ENCODE measurements at places on chromosomes 3 and 15.

DNA sequence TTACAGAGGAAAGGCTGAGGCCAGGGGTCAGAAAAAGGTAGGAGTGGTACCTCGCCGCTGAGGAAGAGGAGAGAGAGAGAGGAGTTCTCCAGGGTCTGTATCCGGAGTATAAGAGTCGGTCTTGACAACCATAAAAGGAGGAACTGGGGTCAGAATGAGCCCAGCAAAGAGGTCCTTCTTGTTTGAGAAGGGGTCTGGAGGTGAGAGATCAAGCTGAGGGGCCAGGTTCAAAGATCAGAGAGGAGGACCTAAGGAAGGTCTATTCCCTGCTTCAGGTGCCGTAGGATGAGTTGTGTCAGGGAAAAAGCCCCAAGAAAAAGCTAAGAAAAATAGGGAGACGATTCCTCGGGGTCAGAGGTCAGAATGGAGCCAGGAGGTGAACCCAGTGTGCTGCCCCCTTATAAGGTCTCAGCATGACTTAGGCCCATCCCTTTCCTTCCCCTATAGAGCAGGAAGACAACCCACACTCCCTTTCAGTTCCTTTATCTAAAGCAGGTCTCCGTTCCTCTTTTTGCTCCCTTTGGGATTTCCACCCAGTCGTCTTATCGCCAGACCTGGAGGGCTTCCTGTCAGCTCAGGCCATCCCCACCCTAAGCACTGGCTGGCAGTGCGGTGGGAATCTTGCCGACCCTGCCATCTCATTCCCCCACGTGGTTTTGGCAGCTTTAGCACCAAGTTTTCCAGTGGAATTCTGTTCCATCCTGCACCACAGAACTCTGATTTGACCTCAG, 651 bp downstream of the MTMR14 start:
- DNase-seq: no peak

DNA sequence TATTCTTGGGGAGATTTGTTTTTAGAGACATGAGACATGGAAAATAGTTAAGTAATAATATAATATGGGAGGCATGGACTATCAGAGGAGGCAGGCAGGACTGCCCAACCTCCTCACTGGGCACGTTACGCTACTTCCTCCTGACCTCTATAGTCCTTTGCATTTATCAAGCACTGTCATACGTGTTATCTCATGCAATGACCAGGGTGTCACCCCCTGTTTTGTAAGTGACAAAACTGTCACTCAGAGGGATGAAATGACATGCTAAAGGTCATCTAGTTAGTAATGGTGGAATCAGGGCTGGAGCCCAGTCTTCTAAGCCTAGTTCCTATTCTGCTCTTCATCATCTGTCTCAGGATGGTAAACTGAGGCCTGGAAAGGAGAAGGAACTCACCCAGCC, 66.7 kb downstream of the ST6GAL1 start:
- DNase-seq: no peak

DNA sequence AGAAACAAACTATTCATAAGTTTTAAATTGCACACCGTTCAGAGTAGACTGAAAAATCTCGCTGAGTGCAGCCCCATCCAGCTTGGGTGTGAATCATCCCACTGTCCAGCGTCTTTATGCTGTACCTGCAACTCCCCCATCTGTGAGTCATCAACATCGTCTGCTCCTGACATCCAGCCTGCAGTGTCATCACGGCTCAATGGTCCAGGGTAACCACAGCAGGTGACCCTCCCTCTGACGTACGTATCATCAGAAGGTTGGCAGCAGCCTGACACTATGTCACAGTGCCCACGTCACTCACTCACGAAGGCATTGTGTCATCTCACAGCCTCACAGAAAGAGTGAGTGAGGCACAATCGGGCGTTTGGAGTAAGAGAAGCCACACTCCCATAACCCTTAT, 65.2 kb downstream of the TPRA1 start:
- no peak for DNase-seq

- no peak for DNase-seq
Measured at GRCh38 chr3:48217449-48217848, 5.8 kb upstream of the CAMP start.

GRCh38 chr3:147945968-147946519, 536.9 kb downstream of the ZIC1 start:
- no peak for DNase-seq

GRCh38 chr3:181698263-181698954, 13.3 kb upstream of the SOX2 start:
- no peak for DNase-seq

Measured in activated T-cell treated with anti-CD3 and anti-CD28 coated beads for 48 hours (primary cell).